Posterior vena cava (tissue), 2 donors: ENCODE measurements at places on chromosomes 6 and 20.
A peak's percentile ranks its signal among the peaks of the same experiment; 100 is the strongest.

DNA sequence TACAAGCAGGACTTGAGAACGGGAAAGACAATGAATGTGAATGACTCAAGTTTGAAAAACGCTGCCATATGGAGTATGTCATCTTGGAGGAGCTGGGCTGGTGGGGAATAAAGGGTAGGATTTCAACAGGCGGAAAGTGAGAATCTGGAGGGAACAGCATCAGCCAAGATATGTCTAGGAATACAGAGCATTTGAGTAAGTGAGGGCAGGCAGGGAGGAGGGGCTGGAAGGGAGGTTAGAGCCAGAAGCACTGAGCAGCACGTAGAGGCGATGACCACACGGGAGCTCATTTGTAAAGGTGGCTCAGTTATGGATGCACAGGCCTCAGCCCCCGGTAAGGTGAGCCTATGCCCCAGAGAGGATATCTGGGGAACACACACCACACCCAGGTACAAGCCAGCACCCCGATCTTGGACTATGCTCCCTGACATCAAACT is 115.1 kb downstream of the ZMYND8 start:
- DNase-seq, result no peak

DNA sequence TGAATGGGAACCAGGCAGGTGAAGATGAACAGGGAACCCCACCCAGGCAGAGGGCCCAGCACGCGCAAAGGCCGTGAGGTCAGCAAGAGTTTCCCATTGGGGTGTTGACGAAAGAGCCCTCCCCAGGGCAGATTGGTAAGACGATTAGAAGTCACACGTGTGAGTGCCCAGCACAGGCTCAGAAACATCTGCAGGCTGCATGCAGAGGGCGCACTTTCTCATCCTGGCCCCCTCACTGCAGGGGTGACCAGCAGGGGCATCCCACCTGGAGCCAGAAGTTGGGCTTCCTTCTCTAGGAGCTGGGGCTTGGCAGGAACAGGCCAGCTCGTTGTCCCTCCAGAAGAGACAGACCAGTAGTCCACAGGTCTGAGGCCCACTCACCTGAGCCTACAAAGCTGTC is 38.4 kb downstream of the VSTM2L start:
- DNase-seq, result no peak

- DNase-seq, result no peak
Observed at GRCh38 chr20:22382742-22383141, 201.6 kb downstream of the FOXA2 start.

GRCh38 chr20:17613328-17614175 is 43.7 kb downstream of the DSTN start:
- peak; percentile 83 for DNase-seq

- DNase-seq, result no peak
Observed at GRCh38 chr6:96184798-96185197, 169.0 kb downstream of the FUT9 start.

DNA sequence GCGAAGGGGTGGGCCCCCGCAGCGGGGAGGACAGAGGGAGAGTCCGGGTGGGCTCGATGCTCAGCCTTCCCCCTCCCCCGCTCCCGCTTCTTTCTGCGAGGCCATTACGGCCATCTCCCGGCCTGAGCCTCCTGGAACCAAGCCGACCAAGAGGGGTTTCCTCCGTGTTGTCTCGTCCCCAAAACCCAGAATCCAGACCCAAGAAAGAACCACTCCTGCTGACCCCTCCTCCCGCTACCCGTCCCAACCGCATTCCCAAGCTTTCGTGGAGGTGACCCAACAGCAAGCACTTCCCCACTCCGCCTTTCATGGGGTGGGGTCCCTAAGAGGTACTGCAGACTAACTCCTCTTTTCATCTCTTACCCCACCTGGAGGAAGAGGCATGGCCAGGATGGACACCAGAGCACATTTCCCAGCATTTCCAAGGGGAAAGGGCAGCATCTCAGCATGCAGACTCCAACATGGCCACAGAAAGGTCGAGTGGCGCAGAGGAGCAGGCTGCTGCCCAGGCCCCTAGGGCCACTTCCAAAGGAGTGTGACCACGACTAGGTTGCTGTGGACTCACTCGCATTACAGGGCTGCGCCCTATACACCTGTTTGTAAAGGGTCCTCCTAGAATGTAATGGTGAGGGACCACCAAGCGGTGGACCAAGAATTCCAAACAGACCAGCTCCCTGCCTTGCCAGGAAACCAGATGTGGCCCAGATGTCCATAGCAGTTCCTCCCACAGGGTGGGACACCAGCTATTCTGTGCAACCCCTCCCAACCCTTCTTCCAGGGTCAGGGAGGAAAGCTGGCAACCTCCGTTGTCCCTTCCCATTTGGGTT is 53.4 kb downstream of the MRPL14 start:
- DNase-seq, result no peak

GRCh38 chr6:128499079-128499731 is 21.2 kb downstream of the PTPRK start:
- DNase-seq, result no peak

DNA sequence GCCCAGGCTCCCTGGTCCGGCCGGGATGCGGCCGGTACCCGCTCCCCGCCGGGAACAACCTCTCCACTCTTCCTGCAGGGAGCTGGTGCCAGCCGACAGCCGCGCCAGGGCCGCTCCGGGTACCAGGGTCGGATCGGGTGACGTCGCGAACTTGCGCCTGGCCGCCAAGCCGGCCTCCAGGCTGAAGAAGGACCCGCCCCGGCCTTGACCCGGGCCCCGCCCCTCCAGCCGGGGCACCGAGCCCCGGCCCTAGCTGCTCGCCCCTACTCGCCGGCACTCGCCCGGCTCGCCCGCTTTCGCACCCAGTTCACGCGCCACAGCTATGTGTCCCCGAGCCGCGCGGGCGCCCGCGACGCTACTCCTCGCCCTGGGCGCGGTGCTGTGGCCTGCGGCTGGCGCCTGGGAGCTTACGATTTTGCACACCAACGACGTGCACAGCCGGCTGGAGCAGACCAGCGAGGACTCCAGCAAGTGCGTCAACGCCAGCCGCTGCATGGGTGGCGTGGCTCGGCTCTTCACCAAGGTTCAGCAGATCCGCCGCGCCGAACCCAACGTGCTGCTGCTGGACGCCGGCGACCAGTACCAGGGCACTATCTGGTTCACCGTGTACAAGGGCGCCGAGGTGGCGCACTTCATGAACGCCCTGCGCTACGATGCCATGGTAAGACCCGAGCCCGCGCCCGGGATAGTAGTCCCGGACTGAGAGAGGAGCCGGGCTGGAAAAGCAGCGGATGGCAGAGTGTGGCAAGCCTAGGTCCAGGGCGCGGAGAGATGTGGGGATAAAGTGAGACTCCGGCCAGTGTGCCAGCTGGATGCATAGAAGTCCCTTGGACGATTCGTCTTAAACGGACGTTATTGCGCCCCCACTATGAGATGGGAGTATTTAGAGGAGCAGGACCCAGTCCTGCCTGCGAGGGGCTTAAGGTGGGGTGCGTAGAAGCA is at the start of gene NT5E:
Gene NT5E (plus strand): TSS at position 266 of the 942 bp plus-strand sequence. CDS start 57 bp downstream, at position 323.
- peak; percentile 94 for DNase-seq

GRCh38 chr6:4253604-4254231 is 118.3 kb upstream of the ECI2 start:
- no peak for DNase-seq

DNA sequence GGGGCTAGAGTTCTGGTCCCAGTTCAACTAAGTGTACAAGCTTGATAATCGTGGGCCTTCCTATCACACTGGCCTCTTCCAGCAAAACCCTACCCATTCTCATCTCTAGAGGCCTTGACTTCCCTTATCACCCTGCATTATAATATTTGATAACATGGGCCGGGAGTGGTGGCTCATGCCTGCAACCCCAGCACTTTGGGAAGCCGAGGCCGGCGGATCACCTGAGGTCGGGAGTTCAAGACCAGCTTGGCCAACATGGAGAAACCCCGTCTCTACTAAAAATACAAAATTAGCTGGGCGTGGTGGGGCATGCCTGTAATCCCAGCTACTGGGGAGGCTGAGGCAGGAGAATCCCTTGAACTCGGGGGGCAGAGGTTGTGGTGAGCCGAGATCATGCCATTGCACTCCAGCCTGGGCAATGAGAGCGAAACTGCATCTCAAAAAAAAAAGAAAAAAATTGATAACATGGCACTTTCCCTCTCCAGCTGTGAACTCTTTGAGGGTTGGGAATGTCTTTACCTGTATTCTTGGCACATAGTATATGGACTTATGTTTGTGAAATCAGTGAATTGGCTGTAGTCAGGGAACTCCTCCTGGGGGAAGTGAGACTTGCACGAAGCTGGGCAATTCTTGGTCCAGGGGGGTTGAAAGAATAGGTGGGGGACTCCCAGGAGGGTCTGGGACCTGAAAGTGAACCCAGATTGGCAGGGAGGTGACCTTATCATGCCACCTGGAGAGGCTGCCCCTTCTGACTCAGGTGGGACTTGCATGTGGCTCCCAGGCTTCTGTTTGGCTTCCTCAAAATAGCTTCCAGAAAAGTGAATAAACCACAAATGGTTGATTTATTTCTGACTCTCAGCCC is 915 bp upstream of the C6orf47 start:
- DNase-seq, result no peak

GRCh38 chr6:123316733-123317323 is 319.9 kb downstream of the TRDN start:
- no peak for DNase-seq

GRCh38 chr6:140670021-140670420 is 1295.6 kb upstream of the CITED2 start:
- DNase-seq, result no peak

GRCh38 chr6:126513198-126513597 is 173.3 kb downstream of the CENPW start:
- DNase-seq, result no peak

GRCh38 chr6:38459291-38459690 is 180.4 kb downstream of the BTBD9 start:
- no peak for DNase-seq
